Transverse colon (tissue), 4 donors: ENCODE measurements at places on chromosomes 1 and 21.

- no peak for DNase-seq
Observed at GRCh38 chr1:98164509-98164908, 243.7 kb upstream of the DPYD start.

DNA sequence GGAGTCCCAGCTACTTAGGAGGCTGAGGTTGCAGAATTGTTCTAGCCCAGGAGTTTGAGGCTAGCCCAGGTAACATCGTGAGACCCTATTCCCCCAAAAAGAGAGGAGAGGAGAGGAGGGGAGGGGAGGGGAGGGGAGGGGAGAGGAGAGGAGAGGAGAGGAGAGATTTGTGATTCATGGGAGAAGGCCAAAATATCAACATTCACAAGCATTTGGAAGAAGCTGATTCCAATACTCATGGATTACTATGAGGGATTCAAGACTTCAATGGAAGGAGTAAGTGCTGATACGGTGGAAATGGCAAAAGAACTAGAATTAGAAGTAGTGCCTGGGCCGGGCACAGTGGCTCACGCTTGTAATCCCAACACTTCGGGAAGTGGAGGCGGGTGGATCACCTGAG lies 187.8 kb downstream of the EIF4G3 start:
- no peak for DNase-seq

- no peak for DNase-seq
Observed at GRCh38 chr1:72885841-72886240, 603.5 kb upstream of the NEGR1 start.

- no peak for DNase-seq
Observed at GRCh38 chr1:94798054-94798453, 22.1 kb upstream of the SLC44A3 start.

DNA sequence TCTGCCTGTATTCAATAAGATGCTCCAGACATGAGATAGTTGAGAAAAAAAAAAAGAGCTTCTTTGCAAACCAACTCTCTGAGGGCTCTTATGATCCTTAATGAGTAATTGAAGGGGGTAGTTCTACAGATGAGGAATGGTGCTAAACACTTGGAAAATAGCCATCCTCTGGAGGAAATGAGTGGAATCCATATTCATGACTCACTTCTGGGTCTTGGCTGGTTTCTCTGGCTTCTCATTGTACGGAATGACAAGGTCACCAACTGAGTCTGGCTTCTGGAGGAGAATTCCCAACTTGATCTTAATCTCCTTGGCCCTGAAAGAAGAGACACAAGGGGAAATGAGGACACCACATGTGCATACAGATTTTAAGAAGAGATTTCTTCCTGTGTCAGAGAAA lies 34.7 kb downstream of the RGS5 start:
- no peak for DNase-seq

GRCh38 chr1:219555806-219556205 lies 57.1 kb downstream of the ZC3H11B start:
- DNase-seq: no peak

DNA sequence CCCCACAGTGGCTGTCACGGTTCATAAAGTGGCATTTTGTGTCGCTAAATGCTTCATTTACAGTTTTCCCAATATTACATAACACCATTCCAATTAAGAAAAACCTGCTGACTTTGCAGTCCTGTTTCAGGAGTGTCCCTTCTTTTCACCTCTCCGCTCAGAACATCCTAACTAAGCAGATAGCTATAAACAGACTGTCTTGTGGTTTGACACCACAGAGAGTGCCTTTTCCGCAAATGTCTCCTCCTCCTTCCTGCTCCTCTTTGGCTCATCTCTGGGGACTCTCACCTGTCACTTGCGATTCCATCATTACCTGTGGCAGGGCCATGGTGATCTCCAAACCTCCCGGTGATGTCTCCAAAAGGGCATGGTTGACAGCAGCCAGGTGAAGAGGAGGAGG lies 119.0 kb downstream of the CNIH3 start:
- no peak for DNase-seq

GRCh38 chr1:1204998-1205768 lies 1.2 kb downstream of the TNFRSF18 start:
- peak; percentile 9 for DNase-seq

GRCh38 chr1:84269306-84269705 lies 32.2 kb upstream of the SAMD13 start:
- DNase-seq: no peak

GRCh38 chr1:19121192-19121591 lies 88.9 kb downstream of the UBR4 start:
- DNase-seq: peak; percentile 80

DNA sequence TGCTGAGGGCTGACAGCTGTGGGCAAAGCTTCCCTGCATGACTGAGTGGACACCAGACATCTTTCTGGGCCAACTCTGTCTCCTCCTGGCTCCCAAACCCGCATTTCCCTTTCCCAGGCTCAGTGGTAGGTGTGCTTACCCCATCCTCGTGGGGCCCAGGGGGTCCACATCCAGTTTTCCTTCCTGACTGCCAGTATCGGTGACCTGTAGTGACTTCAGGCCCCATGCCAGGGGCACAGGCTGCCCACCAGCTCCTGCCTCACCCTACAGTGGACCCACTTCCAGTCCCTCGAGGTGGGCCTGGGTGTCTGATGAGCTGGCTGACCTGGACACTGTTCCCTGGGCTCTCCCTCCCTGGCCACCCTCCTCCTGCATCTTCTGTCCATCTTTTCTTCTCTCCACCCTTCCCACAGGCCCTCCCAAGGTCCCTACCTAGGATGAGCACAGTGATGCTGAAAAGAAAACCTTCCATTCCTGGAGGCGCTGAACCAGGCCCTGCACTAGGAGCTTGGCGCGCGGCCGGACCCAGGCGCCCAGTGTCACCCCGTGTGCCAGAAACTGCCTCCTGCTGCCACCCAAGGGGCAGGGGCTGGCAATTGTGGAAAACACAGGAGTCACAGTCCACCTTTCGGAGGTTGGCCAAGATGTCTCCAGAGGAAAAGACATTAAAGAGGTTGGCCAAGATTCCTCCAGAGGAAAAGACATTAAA lies 67.1 kb downstream of the RUNX3 start:
- no peak for DNase-seq

DNA sequence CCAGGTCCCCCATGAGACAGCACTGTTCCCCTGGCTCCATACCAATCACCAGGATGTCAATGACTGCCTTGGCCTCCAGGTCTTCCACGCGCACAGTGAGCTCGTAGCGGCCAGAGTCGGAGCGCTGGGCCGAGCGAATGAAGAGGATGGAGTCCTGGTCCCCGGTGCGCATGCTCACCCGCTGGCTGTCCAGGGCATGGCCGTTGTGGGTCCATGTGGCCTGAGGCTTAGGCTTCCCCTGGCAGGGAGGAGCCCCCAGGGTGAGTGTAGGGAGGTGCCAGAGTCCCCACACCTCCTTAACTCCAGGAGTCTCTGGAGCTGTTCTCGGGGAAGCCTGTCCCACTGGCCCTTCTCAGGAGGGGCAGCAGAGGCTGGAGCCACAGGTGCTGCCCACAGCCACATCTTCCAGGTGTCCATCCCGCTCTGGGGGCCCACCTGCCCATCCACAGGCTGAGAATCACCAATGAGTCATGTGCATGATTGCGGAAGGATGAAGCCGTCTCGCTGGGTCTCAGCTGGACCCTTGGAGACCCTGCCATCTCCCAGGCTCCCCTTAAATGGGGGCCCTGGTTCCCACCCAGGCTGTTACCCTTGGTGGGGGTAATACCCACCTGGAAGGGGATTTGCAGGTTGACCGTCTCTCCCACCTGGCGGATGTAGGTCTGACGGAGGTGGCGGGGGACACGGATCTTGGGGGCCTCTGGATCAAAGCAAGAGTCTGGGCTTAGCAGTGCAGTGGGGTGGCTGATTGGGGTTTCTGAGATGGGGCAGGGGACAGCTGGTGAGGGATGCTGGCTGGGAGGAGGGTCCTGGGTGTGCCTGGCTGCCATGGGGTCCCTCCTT lies 4.1 kb downstream of the MYBPH start:
- no peak for DNase-seq

DNA sequence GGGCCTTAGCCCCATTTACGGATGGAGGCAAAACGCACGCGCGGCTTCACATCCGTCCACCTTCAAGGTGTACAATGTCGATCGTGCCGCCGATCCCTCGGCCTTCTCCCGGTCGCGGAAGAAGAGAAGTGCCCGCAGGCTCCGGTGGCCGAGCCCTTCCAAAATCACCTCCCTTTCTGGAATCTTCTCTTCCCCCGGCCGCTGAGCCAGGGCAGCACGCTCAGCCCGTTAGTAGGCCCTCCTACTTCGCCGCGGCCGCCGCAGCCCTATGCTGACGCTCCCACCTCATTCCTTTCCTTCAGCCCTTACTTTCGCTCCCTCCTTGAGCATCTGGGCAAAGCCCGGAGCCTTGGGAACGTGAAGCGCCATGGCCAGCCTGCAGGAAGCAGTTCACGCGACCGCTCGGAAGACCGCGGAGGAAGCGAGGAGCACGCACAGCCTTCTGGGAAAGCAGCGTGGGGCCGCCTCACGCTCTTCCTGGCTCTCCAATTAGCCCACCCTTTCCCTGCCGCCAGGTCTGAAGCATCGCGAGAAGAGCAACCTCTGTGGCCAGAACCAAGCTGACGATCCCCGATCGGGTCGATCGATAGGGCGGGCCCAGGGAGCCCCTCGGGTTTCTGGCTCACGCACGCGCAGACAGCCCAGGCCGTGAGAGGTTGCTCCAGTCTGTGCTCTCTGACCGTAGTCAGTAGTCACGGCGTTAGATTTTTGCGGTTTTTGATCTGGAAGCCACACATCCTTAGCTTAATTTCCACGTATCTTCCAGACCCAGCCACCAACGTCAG lies at the start of gene CCT8:
TSS of gene CCT8 (minus strand) at position 427 of the 785 bp plus-strand sequence. CDS start at position 369, 58 bp downstream.
- DNase-seq: peak; percentile 99

GRCh38 chr1:89697383-89697782 lies 64.5 kb downstream of the LRRC8C start:
- DNase-seq: no peak

DNA sequence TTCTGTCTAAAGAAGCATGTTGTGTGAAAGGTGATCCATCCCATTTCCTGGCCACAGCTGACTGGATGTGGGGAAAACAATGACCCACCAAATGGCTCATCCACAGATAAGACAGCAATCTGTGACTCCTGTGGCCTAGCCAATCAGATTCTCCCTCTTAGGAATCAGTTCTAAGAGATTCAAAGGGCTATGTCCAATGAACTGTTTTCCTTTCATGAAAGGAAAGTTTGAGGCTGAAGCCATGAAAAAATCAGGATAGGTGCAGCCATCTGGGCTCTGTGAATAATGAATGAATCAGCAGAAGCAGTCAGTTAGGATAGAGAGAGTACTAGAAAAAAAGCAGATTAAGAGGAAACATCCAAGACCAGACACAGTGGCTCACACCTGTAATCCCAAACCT lies 164.7 kb downstream of the NRIP1 start:
- DNase-seq: no peak

DNA sequence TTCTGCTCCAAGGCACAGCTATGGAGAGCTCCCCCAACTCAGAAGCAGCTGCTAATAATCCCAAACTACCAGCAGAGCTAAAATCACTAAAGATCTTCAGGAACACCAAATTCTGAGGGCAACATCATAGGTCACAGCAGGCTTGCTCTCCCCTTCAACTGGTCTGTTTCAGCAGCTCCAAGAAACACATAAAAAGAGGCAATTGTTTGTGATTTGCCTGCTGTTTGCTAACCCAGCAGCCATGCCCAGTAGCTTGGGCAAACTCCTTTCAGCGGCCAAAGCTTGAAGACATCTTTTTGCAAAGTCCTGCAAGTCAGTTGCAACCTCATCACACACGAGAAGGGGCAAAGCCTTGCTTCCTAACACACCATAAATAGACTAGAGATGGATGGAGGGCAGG lies 8.9 kb downstream of the ERI3 start:
- DNase-seq: no peak

DNA sequence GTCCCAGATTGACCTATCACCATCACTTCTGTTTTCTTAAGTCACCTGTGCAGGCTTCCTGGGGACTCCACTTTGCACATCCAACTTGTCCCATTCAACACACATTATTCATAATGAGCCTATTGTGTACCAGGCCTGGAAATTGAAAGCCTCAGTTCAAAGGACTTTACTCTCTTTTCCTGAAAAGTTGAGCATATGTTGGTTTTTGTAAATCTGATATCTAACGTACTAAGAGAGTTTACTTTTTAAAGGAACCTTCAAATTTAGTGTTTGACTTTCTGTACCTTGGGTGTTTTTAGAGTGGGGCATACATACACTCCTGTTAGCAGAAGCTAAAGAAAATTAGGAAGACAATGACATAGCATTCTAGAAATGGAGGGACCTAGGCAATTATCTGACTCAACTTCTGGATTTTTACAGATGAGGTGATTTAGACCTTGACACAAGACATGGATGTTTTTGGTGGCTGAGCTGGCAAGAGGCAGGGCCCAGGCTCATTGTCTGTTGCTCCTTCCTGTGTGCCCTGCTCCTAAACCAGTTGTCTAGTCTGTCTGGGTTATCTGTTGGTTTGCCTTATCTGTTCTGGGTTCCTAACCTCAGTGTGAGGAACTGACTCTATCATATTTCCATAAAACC lies 336.5 kb downstream of the RPS6KC1 start:
- DNase-seq: no peak

DNA sequence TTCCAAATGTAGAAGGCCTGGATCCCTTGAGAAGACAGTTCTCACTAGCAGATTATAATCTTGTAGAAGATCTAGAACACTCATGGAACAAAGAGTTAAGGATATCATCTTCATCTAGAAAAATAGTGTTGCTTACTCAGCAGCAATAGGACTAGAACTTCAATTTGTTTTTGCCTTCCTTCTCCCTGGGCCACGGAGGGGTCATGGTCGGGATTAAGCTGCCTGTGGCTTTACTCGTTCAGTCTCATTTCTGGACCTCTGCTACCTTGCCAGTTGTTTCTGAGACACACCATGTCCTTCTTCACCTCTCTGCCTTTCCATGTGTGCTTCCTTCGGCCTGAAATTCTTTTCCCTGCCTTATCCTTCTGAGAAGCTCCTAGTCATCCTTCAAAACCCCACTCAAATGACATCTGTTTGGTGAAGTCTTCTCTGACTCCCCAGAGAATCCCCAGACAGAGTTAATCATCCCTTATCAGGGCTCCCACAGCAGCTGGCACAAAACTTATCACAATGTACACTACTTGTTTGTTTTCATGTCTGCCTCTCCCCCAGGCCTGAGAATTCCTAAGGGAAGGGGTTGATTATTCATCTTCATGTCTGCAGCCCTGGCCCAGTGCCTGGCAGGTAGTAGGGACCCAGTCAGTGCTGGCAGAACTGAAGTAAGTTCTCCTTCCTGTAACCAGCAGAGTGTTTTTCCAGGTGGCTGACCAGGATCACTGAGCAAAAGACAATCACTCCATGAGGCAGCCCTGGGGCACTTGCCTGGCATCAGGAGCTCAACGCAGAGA lies 15.5 kb upstream of the SNX27 start:
- DNase-seq: no peak

DNA sequence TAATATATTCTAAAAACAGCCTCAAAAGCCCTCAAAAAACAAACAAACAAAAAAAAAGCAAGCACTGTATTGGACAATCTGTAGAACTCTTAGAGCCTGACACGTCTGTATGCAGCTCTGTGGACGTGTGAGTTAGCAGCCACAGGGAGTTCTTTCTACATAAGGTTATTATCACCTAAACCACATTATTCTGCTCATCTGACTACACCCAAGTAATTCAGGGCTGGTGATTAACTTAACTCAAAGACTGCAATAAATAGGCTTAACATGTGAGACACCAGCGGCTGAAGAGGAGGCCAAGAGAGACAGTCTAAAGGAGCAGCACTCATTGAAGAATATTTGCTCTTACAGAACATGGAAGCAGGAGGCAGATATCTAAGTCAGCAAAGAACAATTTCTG lies 316.0 kb downstream of the VAV3 start:
- DNase-seq: no peak
